ENCODE measurements at places on chromosomes 4 and X.

DNA sequence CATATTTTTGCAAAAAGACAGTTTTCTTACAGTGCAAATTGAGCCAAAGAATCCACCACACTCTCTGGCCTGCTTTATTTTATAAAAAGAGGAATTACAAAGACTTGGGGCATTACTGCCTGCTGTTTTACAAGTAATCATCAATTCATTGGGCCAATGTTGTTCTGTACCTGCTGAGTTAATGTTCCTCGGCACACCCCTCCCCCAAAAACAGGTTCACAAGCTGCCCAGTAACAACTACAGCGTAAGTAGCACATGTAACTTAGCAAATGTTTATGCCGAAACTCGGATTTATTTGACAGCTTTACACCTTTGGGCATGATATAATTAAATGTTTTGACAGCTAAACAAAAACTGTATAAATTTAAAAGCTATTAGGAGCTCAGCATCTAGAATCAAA, 214.6 kb upstream of the MAB21L2 start:
- no peak for DNase-seq

- DNase-seq, result no peak
These were observed 36.7 kb downstream of the SMIM20 start for GRCh38 chr4:25950461-25951389.

GRCh38 chr4:153684182-153684970, at the start of gene TLR2:
Gene TLR2 (plus strand): TSS chr4:153684280. CDS start chr4:153702908, 18,628 bp downstream.
- DNase-seq, result peak; percentile 31

DNA sequence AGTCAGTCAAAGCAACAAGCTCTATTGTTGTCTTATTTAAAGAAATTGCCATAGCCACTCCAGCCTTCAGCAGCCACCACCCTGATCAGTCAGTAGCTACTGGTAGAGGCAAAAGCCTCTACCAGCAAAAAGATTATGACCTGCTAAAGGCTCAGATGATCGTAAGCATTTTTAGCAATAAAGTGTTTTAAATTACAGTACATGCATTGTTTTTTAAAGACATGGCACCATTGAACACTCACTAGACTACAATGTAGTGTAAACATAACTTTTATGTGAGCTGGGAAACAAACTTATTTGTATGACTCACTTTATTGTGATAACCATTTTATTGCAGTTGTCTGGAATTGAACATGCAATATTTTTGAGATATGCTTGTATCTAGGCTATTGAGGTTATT, 32.3 kb upstream of the DYNLT3 start:
- no peak for DNase-seq

- DNase-seq, result no peak
These were observed 12.5 kb downstream of the CC2D2A start for GRCh38 chr4:15481961-15482745.

DNA sequence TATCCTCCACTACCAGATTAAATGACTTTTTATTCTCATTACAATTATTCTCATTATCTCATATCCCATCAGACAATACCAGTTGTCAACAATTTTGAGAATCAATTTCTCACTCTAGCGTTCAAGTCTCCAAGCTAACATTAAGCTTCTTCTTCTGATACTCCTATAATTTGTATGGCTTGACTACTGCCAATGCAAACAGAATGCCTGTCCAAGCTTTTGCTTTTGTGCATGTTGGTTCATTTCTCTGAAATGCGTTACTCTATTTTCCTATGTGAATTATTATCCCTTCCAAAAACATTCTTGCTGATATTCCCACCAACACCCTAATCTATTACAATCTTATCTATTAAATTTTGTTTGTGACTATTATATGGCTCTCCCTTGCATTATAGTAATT, 1602.3 kb downstream of the C4orf33 start:
- DNase-seq, result no peak

DNA sequence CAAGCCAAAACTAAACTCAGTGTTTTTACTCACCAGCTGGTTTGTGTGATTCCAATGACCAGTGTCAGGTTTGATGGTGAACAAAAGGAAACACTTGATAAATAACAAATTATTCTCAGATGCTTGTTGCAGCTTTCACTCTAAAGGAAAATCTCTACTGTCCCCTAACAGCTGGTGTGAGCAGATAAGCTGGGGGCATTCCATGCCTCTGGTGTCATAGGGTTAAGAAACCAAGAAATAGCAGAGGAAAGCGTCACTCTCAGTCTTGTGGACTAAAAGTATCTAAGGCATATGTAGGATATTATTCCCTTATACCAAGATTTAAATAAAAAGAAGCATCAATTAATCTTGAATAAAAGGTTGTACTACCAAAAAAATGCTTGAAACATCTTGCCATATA, 24.3 kb downstream of the TRPC5 start:
- DNase-seq, result no peak

GRCh38 chr4:22897520-22898108, 204.9 kb downstream of the GBA3 start:
- no peak for DNase-seq

GRCh38 chr4:12487000-12487399, 997.1 kb downstream of the RAB28 start:
- DNase-seq, result no peak

DNA sequence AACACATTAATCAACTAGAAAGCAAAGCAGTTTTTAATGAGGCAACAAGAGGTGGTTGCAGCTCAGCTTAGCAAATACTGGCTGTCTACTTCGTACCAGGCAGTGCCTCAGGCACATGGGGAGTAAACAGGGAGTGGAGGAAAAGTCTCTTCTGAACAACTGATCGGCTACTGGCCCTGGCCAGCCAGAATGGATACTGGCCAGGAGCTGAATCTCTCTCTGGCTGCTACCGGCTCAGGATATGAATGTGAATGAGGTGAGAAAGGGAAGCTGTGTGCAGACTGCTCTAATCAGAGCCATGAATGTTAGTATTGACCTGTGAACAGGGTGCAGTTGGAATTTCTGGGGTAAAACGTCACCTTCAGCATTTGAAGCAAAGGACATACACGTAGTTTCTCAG, 77.3 kb downstream of the STK32B start:
- no peak for DNase-seq

DNA sequence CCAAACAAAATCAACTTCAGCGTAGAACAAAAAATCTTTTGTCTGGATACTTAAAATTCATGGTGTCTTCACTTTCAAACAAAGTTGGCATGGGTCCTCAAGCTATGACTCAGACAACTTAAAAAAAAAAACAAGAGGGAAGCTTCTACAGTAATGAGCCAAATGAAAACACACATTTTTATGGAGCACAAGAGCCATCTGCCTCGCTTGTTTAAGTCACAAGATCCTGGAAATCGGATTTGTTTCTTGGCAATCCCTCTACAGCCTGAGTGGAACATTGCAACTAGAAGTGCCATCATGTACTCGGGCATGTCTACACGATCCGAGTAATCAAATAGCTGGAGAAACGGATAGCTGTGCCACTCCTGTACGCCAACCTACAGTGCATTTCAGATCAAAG, 22.6 kb downstream of the LAMP2 start:
- DNase-seq, result peak; percentile 15

DNA sequence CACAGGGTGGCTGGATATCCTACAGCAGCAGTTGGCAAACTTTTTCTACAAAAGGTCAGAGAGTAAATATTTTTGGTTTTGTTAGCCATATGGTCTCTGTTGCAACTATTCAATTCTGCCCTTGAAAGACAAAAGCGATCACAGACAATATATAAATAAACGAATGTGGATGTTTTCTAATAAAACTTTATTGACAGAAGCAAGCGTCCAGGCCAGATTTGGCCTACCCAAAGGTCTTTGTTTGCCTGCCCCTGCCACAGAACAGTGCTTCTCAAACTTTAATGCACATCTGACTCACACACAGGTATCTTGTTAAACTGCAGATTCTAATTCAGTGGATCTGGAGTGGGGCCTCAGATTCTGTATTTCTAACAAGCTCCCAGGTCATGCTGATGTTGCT, 621.4 kb upstream of the DIPK2B start:
- no peak for DNase-seq

DNA sequence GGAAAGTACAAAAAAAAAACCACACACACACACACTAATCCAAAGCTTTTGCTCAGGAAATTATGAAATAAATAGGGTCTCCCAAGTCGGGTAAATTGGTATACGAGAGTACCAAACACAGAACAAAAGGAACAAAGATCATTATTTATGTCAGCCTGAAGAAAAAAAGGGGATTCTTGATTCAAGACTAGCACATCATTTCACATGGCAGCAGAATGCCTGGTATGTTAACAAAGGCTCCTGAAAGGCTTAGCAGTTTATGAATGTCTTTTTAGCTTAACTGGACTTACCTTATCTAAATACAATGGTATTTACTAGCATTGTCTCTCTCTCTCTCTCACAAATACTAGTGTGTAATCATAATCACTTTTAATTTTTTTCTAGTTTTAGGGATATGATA, 11.3 kb downstream of the RAP2C start:
- no peak for DNase-seq

DNA sequence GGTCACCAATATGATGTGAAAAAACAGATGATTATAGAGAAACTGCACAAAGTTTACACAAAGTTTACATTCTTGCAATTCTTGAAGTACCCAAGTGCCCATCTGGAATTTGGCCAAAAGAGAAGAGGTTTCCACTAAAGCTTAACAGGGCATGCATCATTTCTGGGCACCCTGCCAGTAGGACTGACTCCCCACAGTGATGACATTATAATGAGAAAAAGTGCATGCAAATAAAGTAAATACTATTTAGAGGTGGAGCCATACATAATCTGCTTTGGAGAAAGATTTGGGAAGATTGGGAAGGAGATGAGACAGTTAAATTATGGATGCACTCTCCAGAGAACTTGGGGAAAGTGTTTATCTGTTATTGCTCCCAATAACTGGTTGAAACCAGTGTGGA, 93.7 kb upstream of the TRPC3 start:
- DNase-seq, result no peak

DNA sequence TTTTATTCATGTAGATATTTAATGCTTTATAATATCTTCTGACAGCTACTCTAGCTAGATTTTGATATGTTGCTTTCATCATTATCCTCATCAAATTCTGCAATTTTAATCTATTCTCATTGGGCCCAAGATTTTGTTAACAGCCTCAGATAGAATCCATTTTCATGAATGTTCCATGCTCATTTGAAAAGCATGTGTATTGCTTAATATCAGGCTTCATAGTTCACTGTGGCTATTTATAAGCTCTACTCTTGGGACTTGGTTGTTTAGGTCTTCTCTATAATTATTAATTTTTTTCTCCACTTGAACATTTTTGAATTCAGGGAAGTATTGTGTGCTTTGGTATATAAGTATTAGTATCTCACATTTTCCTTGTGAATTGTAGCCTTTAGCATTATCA, 41.8 kb downstream of the RAB40A start:
- DNase-seq, result no peak

GRCh38 chrX:109498434-109498833, 16.5 kb upstream of the GUCY2F start:
- no peak for DNase-seq
